Thymus (tissue), 14 donors: ENCODE measurements at places on chromosomes 5 and 9. TPM values are rescaled to one million over a fixed set of nuclear protein-coding genes. Genes with fewer than 3 reads are reported as not detected.

The SMIM33 gene
- polyA plus RNA-seq, result 0.05 TPM

- no peak for DNase-seq
Observed at GRCh38 chr9:9747787-9748186, 865.0 kb downstream of the PTPRD start.

DNA sequence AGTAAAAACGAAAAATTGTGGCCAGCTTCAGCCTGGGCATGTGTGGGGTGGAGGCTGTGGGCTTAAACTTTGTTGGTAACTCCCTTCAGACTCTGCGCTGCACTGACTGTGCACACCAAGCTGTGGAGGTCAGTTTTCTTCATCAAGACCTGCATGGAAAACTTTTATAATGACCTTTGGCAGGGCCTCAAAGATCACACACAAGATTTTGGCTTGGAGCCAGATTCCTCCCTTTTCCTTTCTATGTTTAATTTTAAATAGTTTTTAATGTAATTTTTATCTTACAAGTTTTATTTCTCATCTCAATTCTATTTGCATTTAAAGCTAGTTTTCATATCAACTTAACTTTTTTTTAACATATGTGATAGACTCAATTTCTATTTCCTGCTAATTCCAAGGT, 1211.1 kb upstream of the CDH18 start:
- no peak for DNase-seq

- no peak for DNase-seq
Observed at GRCh38 chr9:109993250-109993978, 213.4 kb downstream of the PALM2AKAP2 start.

The LCN1 gene
- polyA plus RNA-seq, result 1.2 TPM

- DNase-seq, result no peak
Observed at GRCh38 chr5:56405116-56405908, 172.2 kb upstream of the ANKRD55 start.

DNA sequence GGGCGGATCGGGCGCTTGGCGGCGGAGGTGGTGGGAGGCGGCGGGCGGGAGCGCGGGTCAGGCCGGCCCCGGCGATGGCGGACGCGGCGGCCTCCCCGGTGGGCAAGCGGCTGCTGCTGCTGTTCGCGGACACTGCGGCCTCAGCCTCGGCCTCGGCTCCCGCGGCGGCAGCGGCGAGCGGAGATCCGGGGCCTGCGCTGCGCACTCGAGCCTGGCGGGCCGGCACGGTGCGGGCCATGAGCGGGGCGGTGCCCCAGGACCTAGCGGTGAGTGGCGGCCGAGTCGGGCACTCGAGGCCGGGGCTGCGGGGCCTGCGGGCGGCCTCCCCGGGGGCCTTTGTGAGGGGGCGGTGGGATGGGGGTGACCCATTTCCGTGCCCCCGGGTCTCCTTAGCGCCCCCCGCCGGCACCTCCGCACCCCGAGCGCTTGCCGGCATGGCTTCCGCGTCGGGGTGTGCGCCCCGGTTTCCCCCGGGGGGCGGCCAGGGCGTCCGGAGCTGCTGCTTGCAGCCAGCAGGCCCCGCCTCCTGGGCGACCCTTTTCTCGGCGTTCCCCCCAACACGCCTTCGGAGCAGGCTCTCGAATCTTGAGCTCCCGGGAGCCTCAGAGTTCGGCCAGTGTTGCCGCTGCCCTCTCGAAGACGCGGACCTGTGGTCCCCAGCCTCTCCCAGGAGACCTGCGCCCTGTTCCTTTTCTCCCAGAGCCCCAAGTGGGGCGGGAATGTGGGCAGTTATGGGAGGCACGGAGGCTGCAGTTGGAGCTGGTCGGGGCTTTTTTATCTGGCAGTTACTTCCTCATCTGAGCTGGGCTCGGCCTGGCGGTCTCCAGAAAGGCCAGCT, 456 bp downstream of the KDM3B start:
- DNase-seq, result peak; percentile 39

The OR1L1 gene
- polyA plus RNA-seq, result not detected
